ENCODE measurements at places on chromosomes 4 and X.

DNA sequence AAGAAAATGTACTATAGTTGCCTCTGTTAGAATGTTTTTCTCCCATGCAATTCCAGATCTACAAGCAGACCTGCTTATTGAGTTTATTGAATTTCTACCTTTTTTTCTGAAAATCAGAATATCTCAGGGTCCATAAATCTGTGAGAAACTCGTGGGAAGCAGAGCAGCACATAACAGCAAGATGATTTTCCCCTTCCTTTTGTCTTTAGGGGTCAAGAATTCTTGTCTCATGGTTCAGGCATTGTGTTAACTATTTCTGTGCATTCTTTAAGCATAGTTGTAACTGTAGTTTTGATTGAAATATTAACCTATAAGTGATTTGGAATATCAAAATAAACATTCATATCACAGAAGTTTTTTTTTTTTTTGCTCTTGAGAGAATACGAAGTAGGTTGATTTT, 11.4 kb downstream of the EDNRA start:
- DNase-seq: no peak

GRCh38 chr4:8409264-8410065, 31.1 kb downstream of the ACOX3 start:
- no peak for DNase-seq

DNA sequence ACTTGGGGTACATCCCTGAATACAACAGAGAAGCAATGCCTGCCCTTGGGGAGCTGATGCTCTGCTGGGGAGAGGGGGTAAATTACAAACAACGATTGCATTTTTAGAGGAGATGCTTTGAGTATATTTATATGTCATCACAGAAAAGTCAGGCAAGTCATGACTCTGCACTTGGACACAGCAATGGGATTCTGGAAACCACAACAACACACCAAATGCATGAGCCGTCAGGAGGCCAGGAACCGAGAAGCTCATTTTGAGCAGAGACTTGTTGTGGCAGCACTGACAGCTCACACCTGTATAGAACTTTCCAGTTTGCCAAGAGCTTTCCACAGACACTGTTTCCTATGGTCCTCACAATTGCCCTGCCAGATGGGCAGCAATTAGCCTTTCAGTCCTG, 113.2 kb upstream of the RBPJ start:
- DNase-seq: no peak

DNA sequence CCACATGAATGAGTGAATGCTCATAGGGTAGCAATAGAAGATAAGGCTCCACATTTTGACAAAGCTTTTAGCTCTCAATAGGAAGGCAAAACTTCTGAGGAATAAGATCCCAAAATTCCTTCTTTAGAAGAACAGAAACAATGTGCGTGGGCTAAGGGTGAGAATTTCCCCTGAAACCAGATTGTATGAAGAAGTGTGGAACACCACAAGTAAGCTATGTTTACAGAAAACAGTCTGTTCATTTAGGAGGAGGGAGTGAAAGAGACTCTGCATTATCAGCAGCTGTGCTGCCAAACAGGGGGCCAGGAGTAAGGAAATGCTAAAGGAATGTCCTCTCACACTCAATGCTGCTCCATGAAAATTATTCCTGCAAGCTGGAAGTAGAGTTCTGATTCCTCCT, 851.6 kb downstream of the CENPC start:
- DNase-seq: no peak

DNA sequence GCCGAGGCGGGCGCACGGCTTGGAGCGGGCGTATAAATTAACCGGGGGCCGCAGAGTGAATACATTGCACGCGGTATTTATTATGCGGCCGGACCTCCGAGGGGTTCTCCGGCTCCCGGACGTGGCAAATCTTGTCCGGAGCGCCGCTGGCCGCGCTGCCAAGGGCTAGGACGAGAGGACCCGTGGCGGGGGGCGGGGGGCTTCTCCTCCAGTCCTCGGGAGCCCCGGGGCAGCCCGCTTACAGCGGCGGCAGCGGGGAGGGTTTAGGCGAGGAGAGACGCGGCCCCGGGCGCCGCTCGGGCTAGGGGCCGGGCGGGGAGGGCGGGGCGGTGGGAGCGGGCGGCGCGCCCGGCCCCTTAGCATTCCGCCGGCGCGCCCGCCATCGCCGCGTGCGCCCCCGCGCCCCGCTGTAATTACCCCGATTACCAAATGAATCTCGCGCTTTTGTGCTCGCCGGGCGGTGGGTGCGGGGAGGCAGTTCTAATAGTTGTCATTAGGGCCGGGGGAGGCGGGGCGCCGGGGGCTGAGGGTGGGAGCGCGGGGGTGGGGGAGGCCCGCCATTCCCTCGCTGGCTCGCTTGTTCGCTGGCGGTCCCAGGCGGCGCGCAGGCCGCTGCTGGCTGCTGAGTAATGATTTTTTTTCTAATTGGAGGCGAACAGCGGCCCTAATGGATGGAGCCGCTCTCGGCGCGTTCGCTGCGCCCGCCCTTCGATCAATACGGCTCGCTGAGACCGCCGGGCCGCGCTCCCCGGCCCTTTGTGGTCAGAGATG, 276.6 kb downstream of the BCOR start:
- no peak for DNase-seq

- no peak for DNase-seq
Measured at GRCh38 chr4:9891740-9892139, 110.3 kb downstream of the DRD5 start.

GRCh38 chr4:8305851-8306471, 36.4 kb downstream of the HTRA3 start:
- no peak for DNase-seq

- DNase-seq: no peak
Measured at GRCh38 chrX:22397566-22397965, 124.9 kb downstream of the CBLL2 start.

DNA sequence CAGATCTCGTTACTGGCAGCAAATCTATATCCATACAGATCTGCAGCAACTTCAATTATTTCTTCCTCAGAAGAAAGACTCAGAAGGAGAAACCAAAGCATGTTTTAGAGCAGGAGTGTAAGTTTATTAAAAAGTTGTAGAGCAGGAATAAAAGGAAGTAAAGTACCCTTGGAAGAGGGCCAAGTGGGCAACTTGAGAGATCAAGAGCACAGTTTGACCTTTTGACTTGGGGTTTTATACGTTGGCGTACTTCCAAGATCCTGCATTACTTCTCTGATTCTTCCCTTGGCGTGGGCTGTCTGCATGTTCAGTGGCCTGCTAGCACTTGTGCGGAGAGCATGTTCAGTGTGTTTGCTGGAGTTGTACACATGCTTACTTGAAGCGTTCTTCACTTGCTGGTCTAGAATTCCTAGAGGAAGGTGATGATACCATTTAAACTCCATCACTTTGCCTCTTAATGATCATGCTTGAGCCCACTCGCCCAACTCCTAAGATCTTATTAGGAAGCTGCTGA, 1114.7 kb upstream of the PABPC4L start:
- no peak for DNase-seq

DNA sequence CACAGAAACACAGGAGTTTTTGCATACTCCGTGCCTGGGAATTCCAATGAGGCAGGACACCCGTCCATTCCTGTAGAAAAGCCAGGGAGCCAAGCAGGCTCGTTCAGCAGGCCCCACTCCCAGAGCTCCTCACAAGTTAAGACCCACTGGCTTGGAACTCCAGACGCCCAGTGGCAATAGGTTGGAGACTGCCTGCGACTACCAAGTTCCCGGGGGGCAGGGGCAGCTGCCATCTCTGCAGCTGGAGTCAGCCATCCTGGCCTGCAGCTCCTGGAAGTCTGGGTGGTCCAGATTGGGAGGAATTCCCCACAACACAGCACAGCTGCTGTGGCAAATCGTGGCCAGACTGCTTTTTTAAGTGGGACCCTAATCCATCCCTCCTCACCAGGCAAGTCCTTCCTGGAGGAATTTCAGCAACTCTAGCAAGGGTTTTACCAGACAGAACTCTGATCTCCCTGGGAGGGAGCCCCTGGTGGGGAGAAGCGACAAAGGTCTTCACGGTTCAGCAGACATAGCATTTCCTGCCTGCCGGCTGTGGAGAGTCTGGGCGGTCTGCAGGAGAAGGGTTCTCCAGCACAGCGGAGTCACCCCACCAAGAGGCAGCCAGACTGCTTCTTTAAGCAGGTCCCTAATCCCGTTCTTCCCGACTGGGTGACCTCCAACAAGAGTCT, 231.9 kb downstream of the STPG2 start:
- no peak for DNase-seq

- DNase-seq: no peak
Measured at GRCh38 chr4:119151161-119151560, 15.5 kb downstream of the MYOZ2 start.

- no peak for DNase-seq
Measured at GRCh38 chr4:48252313-48252712, 17.3 kb downstream of the TEC start.

DNA sequence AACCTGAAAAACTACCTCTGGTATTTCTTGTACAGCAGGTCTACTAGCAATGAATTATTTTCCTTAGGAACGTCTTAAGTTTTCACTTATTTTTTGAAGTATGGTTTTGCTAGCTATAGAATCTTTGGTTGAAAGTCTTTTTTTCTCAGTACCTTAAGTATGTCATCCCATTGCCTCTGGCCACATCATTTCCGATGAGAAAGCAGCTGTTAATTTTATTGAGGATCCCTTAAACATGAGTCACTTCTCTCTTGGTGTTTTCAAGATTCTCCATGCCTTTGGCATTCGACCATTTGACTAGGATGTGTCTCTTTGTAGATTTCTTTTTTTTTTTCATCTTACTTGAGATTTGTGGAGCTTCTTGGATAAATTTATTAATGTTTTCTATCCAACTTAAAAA, 803.8 kb upstream of the AMOT start:
- DNase-seq: no peak

- DNase-seq: no peak
Measured at GRCh38 chr4:189530848-189531247, 409.8 kb upstream of the FRG1 start.

GRCh38 chr4:968621-969394, 4.6 kb downstream of the DGKQ start:
- DNase-seq: no peak

DNA sequence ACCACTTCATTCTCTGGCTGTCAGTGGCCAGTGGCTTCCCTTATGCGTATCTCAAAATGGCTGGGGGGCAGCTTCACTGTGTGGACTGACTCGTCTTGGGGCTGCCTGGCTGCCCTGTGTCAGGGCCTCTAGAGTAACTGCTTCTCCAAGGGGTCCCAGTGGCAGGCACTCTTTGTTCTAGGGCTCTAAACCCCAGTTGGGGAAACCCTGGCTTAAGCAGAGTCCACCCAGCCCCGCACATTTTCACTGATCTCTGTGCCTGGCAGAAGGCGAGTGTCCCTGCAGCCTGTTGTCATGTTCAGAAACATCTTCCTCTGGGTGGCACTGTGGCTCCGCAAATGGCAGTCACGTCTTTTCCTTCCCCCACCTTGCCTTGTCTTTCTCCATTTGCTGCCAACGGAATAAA, 59.7 kb downstream of the NBDY start:
- no peak for DNase-seq

GRCh38 chrX:87583679-87584078, 66.1 kb downstream of the KLHL4 start:
- no peak for DNase-seq

- no peak for DNase-seq
Measured at GRCh38 chr4:109156356-109156755, 146.1 kb downstream of the COL25A1 start.

- DNase-seq: no peak
Measured at GRCh38 chr4:16195209-16195608, 31.1 kb downstream of the TAPT1 start.

- DNase-seq: no peak
Measured at GRCh38 chr4:84511703-84512102, 12.6 kb upstream of the NKX6-1 start.

Data from NCI-H774 (cell line).